ENCODE measurements at places on chromosomes 6 and 20. TPM values are rescaled to one million over a fixed set of nuclear protein-coding genes. Genes with fewer than 3 reads are reported as not detected.
A peak's percentile ranks its signal among the peaks of the same experiment; 100 is the strongest.

DNA sequence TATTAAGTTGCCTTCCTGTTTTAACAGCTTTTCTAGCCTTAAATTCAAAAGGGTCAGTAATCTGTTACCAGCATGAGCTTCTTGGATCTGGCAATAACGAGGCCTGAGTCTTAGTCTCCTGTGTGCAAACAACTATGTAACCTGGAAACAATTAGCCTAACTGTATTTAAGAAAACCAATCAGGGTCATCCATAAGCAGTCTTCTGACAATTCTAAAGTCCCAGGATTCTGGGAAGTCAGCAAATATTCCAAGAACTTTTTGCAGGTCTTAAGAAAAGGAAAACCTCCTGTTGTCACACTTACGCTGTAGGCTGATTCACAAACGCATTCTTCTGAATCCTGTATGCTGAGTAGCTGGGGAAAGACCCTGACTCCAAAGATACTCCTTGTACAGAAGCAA is 90.4 kb downstream of the COL12A1 start:
- DNase-seq = peak; percentile 64

Gene FILIP1
- total RNA-seq = 0.07 TPM

Gene LAMP5
- total RNA-seq = 0.51 TPM

Gene EBF4
- total RNA-seq = 2.5 TPM

- DNase-seq = no peak
Observed at GRCh38 chr20:11918981-11919380, 1.3 kb downstream of the BTBD3 start.

DNA sequence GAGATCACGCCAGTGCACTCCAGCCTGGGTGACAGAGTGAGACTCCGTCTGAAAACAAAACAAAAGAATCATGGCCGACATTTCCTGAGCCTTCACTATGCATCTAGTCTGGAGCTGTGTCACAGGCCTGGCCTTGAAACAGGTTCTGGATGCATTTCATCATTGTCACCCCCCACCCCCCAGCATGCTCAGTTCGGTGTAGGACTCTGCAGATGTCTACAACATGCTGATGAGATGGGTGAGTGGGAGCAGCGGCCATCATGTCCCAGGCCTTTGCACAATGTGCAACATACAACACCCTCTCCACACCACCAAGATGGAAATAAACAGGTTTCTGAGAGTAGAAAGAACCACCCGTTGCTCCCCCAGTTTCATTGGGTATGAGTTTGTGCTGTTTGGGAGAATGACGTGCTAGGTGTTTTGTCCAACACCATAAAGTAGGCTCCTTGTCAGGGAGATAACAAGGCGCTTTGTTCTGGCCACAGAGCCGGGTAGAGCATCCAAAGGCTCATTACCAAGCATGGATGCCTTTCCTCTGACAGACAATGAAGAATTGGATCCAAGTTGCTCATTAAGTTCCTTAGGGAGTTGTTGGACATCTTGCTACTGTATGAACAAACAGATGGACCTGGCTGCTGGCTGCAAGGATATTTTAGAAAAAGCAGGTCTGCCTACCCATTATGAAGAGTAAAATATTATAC is 22.1 kb downstream of the SNHG17 start:
- no peak for DNase-seq

- no peak for DNase-seq
Observed at GRCh38 chr6:2940010-2940850, 31.1 kb downstream of the SERPINB6 start.

DNA sequence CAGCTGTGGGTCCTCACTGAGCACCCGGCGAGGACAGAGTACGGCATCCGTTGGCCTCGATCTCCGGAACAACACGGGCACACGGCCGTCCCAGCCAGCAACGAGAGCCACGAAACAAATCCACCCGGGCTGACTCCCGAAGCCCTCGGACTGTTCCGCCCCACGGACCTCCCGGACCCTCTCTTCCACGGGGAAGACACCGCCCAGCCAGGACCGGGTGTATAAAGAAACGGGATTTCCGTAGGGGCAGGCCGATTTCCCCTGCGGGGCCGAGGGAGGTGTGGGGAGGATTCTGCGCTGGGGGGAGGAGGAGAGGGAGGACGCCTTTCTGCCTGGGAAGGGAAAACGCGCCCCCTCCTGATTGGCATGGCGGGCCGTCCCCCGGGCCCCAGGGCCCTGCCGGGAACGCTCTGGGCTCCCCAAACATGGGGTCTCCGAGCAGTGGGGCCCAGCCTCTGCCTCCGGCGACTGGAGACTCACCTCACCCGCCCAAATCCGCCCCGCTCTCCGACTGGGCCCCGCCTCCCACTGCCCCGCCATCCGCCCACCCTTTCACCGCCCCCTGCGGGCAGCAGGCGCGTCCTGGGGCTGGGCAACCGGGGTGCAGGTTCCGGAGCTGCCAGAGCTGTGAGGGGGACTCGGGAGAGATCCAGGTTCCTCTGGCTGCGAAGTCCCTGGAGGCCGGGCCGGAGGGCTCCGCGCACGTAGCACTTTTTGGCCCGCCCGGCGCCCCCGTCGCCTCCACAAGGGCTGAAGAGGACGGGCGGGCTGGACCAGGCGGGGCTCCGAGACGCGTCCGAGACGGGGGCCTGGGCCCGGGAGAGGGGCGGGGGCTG is 679 bp upstream of the PPDPF start:
- DNase-seq = no peak

DNA sequence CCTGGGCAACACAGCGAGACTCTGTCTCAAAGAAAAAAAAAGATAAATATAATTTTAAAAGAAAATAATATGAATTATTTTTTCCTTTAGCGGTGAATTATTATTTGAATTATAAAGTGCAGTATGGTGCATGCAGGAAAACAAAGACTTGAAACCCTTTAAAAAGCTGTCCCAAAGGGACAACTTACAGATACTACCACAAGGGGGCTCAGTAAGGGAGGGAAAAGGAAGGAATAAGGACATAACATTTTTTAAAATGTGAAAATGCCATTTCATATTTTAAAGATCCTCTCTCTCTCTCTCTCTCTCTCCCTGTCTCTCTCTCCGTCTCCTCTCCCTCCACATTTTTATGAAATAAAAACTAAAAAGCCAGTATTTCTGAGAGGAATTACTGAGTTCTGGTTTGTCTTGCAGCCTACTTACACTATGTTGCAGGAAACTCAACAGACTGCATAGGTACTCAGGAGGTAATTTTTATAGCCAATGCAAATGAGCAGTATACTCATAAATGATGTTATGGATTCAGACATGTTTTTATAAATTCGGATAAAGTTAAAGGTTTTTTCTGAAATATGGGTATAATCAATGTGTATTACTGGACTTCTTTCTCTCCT is 455.0 kb upstream of the GJE1 start:
- peak; percentile 12 for DNase-seq

GRCh38 chr6:119630561-119631192 is 281.1 kb upstream of the MAN1A1 start:
- DNase-seq = no peak

GRCh38 chr6:116156405-116157326 is 30.7 kb upstream of the COL10A1 start:
- DNase-seq = no peak

- DNase-seq = no peak
Observed at GRCh38 chr6:168152306-168152963, 73.4 kb upstream of the FRMD1 start.

DNA sequence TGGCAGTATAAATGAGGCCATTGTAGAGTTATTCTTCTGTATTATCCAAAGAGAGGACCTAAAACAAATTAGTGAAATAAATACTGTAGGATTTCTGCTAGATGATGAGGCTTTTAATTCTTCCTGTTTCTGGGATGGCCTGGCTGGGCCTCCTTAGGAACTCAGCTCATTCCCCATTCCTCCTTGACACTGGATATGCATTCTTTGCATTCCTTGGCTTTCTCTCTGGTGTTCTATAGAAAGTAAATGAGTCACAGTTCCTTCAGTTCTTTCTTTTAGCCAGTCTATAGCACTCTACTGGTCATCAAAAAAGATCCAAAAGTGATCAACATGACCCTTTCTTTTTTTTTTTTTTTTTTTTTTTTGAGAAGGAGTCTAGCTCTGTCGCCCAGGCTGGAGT is 8.6 kb downstream of the OR10C1 start:
- DNase-seq = no peak
